ENCODE measurements at places on chromosomes 2 and 18. TPM values are rescaled to one million over a fixed set of nuclear protein-coding genes. Genes with fewer than 3 reads are reported as not detected.

DNA sequence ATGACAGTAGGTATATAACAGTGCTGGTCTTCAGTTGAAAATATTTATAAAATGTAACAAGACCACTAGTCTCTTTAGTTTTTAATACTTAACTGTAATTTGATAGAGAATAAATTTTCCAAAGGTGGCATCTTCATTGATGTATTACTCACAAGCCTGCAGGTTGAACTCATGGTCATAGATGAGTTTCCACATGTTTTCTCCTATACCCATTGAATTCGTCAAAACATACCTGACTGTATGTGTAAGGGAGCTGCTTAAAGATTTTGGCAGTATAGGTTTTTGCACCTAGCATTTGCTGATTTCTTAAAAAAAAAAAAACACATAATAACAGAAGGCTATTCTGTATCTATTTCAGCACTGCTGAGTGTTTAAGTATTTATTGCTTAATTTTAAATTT is 112.9 kb downstream of the FMNL2 start:
- no peaks in the 10 kb centered on the region for H3K36me3 ChIP-seq
- no peak overlapping the region for H3K4me3 ChIP-seq
- peak overlapping the region; percentile 24 for H3K27ac ChIP-seq
- DNase-seq, result no peak
- H3K27me3 ChIP-seq, result no peaks in the 10 kb centered on the region

GRCh38 chr2:148586522-148587128 is 57.9 kb upstream of the EPC2 start:
- no peak for DNase-seq
- no peak overlapping the region for H3K27ac ChIP-seq
- peaks cover 13% of the 10 kb centered on the region for H3K4me1 ChIP-seq
- H3K36me3 ChIP-seq, result no peaks in the 10 kb centered on the region
- peaks cover 7% of the 10 kb centered on the region for H3K27me3 ChIP-seq
- no peak overlapping the region for H3K4me3 ChIP-seq

DNA sequence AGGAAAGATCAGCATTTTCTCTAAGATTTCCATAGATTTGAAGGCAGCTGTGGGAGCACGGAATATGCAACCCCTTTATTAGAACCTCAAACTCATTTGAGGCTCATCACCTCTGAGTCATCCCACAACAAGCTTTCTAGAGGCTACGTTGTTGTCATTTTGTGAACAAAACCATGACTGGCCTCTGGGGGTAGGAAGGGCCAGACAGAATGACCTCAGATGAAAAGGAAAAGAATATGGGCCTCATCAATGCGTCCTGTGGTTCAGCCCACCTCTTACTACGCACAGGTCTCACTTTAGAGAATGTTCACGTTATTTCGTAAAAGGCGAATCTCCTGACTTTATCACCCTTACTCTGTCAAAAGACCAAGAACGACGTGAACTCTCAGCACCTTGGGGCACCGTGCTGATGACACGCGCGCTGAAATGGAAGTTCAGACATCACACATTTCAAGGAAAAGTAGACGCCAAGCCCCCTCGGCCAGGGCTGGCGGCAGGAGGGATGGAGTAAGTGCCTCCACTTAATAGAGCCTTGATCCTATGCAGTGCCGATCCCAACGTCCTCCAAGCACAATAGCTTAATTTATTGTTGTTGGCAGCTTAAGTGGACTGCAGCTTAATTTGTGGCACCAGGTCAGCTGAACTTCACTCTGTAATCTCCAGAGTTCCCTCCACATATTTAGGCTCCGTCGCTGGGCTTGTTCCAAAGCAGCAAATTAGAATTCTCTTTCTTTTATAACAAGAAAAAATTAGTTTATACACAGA is 208.3 kb downstream of the EIPR1 start:
- DNase-seq, result peak; percentile 81
- H3K4me1 ChIP-seq, result peaks cover 25% of the 10 kb centered on the region
- H3K4me3 ChIP-seq, result peak overlapping the region; percentile 84
- H3K27ac ChIP-seq, result peak overlapping the region; percentile 95

DNA sequence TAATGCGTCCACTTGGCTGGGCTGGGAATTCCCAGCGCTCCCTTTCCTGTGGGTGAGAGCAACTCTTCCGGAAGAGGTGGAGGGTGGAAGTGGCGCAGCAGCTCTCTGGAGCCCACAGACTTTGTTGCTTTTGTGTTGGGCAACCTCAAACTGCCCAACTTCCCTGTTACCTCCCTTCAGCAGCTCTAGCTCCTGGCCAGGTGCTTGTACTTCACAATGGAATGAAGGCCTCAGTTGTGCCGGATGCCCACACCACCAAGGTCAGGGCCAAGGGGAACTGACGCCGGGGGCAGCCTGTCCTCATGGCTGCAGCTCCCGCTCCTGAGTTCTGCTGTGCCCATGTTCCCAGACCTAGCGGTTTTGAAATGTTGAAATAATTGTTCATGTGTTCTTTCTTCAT is 322.9 kb downstream of the GALR1 start:
- H3K27me3 ChIP-seq, result peaks cover 1% of the 10 kb centered on the region
- no peak overlapping the region for H3K4me3 ChIP-seq
- H3K36me3 ChIP-seq, result peaks cover 11% of the 10 kb centered on the region
- no peak overlapping the region for H3K27ac ChIP-seq

- peaks cover 7% of the 10 kb centered on the region for H3K36me3 ChIP-seq
- no peak overlapping the region for H3K4me3 ChIP-seq
- no peak for DNase-seq
- no peaks in the 10 kb centered on the region for H3K4me1 ChIP-seq
- no peak overlapping the region for H3K27ac ChIP-seq
Measured at GRCh38 chr2:124985270-124985669, 960.2 kb downstream of the CNTNAP5 start.

DNA sequence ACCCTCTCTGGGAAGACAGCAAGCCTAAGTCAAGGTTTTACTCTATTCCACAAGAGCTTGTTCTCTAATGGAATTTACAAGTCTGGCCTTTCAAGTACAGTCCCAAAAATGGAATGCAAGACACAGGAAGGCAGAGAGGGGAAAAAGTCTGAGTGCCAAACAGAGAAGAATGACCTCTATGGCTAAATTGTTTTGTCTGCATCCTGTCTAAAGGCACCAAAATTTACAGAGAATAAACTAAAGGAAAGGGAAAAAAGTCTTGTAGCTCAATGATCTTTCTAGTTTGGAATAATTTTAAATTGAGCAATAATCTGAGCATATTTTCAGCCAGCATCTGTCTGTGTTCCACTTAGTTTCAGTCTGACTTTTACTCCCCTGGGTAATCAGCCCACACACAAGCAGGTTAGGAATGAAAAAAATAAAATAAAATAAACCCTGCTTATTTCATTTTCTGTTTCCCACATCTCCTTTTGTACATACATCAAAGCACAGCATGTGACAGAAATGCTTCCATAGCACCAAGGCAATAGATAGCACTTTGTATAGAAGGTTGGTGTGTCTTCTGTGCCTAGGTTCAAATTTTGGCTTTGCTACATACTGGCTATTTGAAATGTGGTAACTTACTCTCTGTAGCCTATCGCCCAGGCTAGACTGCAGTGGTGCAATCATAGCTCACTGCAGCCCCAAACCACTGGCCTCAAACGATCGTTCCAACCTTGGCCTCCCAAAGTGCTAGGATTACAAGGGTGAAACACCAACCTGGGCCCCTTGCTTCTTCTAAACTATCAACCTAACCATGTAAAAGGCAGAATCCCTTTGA is 105.1 kb downstream of the SLC8A1 start:
- peak overlapping the region; percentile 70 for H3K27ac ChIP-seq
- H3K4me1 ChIP-seq, result peaks cover 86% of the 10 kb centered on the region

GRCh38 chr2:16090650-16091575 is 150.6 kb downstream of the MYCN start:
- H3K4me3 ChIP-seq, result no peak overlapping the region
- H3K36me3 ChIP-seq, result no peaks in the 10 kb centered on the region
- H3K4me1 ChIP-seq, result no peaks in the 10 kb centered on the region
- no peaks in the 10 kb centered on the region for H3K27me3 ChIP-seq

DNA sequence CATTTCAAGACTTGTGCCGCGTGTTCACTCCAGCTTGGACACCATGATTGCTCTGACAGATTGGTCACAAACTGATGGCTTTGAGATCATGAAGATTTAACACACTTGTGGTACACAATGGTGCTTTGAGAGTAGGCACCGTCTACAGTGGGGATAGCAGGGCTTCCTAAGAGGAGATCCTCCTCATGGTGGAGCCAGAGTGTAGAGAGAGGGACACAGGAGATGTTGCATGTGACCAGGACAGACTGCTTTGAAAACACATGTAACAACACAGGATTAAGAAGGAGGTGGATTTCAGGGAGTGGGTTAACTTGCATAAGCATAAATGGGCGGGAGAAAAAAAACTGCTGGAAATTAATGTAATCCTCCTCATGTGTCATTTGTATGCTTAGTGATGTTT is 95.7 kb upstream of the LINC00305 start:
- DNase-seq, result no peak
- H3K4me1 ChIP-seq, result no peaks in the 10 kb centered on the region
- no peak overlapping the region for H3K27ac ChIP-seq
- H3K36me3 ChIP-seq, result no peaks in the 10 kb centered on the region
- no peaks in the 10 kb centered on the region for H3K27me3 ChIP-seq

- peaks cover 46% of the 10 kb centered on the region for H3K36me3 ChIP-seq
- peak; percentile 11 for DNase-seq
- no peak overlapping the region for H3K27ac ChIP-seq
- H3K4me1 ChIP-seq, result peaks cover 28% of the 10 kb centered on the region
- no peaks in the 10 kb centered on the region for H3K27me3 ChIP-seq
Measured at GRCh38 chr18:55380589-55380988, 207.4 kb downstream of the TCF4 start.

DNA sequence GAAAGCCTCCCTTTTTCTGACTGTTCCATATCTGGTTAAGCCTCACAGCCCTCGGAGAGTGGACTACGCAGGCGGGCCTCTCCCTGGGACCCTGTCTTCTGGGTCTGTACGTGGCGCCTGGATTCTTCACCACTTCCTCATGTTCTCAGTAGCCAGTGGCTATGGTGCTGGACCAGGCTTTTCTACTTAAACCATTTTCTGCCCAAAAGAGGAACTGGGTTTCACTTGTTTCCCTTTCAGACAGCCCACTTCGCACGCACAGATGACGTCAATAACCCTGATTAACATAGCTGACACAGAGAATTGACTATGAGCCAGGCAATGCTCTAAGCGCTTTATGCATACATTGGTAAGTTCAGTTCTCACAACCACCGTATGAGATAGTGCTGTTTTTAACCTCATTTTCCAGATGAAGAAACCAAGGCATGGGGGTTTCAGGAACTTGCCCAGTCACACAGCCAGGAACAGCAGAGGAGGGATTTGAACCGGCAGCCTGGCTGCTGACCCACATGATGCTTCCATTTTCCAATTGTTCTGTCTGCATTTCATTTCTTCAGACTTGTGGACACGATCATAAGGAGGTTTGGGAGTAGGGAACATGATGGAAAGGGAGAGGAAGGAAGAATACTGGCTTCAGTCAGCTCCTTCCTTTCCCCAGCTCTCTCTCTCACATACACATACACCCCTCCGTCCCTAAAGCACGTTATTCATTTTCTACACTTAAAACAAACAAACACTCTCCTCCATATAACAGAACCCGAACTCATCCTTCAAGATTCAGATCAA is 41.7 kb downstream of the MYOM1 start:
- no peak overlapping the region for H3K4me3 ChIP-seq
- no peaks in the 10 kb centered on the region for H3K36me3 ChIP-seq
- H3K27me3 ChIP-seq, result peaks cover 7% of the 10 kb centered on the region

GRCh38 chr2:140457483-140457882 is 1673.3 kb downstream of the LRP1B start:
- no peaks in the 10 kb centered on the region for H3K27me3 ChIP-seq
- DNase-seq, result no peak
- no peaks in the 10 kb centered on the region for H3K36me3 ChIP-seq
- H3K4me3 ChIP-seq, result no peak overlapping the region

- H3K4me1 ChIP-seq, result peaks cover 90% of the 10 kb centered on the region
- DNase-seq, result no peak
- H3K27ac ChIP-seq, result peak overlapping the region; percentile 88
- H3K36me3 ChIP-seq, result peaks cover 47% of the 10 kb centered on the region
- H3K27me3 ChIP-seq, result peaks cover 5% of the 10 kb centered on the region
Measured at GRCh38 chr2:66570471-66570870, 135.5 kb downstream of the MEIS1 start.

GRCh38 chr2:231093933-231094332 is 30.9 kb downstream of the HTR2B start:
- H3K4me3 ChIP-seq, result no peak overlapping the region
- H3K27me3 ChIP-seq, result no peaks in the 10 kb centered on the region
- H3K27ac ChIP-seq, result no peak overlapping the region
- no peak for DNase-seq

DNA sequence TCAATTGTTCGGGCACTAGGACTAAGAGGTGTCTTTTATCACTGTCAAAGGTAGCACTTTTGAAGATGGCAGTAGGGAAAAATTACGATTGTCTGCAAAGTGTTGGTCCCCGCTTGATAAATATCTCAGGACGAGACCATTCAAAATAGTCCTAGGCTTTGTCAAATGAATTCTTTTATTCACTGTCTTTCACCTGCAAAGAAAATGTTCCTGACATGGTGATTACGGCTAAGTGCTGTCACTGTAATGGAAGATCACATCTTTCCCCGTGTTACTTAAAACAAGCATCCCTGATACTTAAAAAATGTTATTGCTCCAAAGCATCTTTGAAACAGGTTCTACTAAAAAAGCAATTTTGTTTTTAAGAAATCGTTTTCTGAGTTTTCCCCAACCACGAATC is 71.7 kb downstream of the KCTD1 start:
- H3K27me3 ChIP-seq, result no peaks in the 10 kb centered on the region
- no peak overlapping the region for H3K4me3 ChIP-seq
- H3K27ac ChIP-seq, result no peak overlapping the region
- DNase-seq, result no peak
- peaks cover 48% of the 10 kb centered on the region for H3K4me1 ChIP-seq
- peaks cover 20% of the 10 kb centered on the region for H3K36me3 ChIP-seq

GRCh38 chr2:120219291-120219690 is 3.9 kb downstream of the TMEM185B start:
- no peak for DNase-seq
- no peaks in the 10 kb centered on the region for H3K27me3 ChIP-seq
- H3K27ac ChIP-seq, result no peak overlapping the region
- peaks cover 33% of the 10 kb centered on the region for H3K36me3 ChIP-seq
- no peak overlapping the region for H3K4me3 ChIP-seq

- DNase-seq, result peak; percentile 98
- no peaks in the 10 kb centered on the region for H3K27me3 ChIP-seq
- peaks cover 7% of the 10 kb centered on the region for H3K36me3 ChIP-seq
- H3K4me1 ChIP-seq, result peaks cover 90% of the 10 kb centered on the region
- peak overlapping the region; percentile 88 for H3K27ac ChIP-seq
Measured at GRCh38 chr2:133817680-133818566, 249.7 kb upstream of the NCKAP5 start.

DNA sequence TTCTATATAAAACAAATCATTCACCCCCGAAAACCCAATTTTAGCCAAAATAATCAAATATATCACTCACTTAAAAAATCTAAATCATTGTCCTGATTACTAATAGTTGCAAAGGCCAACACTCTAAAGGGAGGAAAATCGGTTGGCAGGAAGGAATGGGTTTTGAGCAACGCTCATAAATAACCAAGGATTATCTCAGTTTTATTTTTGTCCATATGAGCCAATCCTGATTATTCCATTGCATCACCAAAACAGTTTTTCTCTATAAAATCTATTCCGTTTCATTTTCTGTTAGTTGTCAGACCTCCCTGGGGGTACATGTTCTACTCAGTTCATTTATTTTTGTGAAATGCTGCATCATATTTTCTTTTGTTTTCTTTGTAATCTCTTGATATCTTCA is 174.1 kb downstream of the LRATD1 start:
- no peaks in the 10 kb centered on the region for H3K36me3 ChIP-seq
- H3K27ac ChIP-seq, result no peak overlapping the region
- no peak for DNase-seq
- H3K4me3 ChIP-seq, result no peak overlapping the region
- no peaks in the 10 kb centered on the region for H3K4me1 ChIP-seq

RAB27B gene
- 1.6 TPM for total RNA-seq

ANO7 gene
- total RNA-seq, result 0.69 TPM

ADAM23 gene
- total RNA-seq, result 0.60 TPM

MBOAT2 gene
- 50.7 TPM for total RNA-seq

LONRF2 gene
- total RNA-seq, result not detected

STPG4 gene
- not detected for total RNA-seq

All from HFFc6 (cell line).